ENCODE measurements at places on chromosomes 7 and 10.

- DNase-seq: no peak
These were observed 16.9 kb downstream of the SLC13A4 start for GRCh38 chr7:135711139-135711469.

DNA sequence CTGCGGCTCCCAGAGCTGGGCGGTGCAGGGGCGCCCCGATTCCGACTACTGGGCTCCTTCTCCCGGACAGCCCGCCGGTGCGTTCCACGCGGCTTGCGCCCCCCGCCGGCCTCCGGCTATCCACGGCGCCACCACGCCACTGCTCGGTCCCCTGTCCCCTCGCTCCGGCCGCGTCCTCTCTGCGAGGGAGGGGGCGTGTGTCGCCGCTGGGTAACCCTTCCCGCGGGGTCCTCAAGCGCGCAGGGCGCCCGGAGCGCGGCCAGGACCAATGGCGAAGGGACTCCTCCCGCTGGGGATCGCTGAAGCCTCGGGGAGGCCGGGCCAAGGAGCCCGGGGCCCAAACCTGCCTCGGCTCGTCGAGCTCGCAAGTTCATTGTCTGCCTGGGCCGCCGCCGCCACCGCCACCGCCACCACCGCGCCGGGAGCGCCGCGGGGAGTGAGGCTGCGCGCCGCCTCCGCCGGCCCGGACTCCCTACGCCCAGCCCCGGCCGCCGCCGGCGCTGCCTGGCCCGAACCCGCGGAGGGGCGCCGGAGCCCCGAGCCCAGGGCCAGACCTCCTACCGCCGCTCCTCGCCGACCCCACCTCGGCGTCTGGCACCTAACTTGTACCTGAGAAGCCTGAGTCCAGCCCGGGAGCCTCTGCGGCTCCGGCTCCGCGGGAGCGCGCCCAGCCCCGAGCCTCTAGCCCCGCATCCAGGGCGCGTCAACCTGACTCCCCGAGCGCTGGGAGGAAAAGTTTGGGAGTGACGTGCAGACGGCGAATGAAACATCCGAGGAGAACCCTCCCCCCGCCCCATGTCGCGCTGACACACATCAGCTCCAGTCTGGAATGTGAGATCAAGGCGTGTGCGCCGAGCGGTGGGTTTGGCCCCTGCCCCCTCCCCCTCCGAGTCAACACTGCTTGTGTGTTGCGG, at the start of gene CHST15:
Gene CHST15 (minus strand): TSS at position 739 of the 914 bp plus-strand sequence. CDS start 47,386 bp downstream, outside the sequence.
- no peak for DNase-seq

DNA sequence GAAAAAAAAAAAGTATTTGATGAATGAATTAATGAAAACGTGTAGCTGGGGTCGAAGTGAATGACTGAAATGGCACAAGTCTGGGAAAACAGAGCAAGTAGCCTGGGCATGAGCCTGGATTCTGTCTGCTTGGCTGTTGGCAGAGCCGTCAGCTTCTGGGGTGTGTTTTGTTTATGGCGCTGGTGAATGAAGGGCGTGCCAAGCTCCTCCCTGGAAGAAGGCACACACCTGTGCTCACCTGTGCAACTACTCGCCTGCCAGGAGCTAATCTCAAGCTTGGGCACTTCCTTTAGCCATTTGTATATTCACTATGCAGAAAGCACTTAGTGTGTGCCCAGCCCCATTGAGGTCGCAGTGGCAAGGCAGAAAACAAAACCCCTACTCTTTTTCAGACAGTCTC, 74.1 kb downstream of the GTF2IRD1 start:
- peak; percentile 34 for DNase-seq

- no peak for DNase-seq
These were observed 20.3 kb upstream of the LANCL2 start for GRCh38 chr7:55344840-55345239.

DNA sequence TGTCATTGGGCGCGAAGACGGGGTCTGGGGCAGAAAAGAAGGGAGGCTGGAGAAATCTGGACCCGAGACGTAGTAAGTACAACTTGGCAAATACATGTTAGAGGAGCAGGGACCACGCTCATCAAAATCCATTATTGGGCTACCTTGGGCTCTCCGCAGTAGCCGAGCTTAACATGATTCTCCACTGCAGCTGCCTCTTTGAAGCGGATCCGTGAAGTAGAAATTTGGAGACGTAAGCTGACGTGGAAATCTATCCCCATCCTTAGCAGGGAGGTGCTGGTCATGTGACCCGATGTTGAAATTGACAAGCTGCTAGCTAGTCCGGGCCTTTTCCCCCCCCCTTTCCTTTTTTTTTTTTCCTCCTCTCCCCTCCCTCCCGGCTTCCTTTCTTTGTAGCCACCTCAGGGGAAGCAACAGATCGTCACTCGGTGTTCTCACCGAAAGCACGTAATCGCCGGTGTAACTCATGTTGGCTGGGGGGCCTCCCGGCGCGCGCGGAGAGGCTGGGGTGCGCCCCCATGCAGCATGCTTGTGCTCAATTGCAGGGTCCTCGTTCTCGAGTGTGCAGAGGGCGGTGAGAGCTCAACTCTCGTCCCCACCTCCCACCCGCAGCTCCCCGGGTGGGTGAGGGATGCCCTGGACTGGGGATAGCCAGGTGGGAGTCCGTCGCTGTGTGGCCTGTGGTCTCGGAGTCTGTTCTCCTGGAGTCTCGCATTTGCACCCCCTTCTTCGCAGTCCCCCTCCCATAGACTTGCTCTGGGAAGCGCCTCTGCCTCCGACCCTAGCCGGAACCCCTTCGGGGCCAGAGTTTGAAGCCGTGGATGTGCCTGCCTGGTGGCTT, at the start of gene HOXA11:
Gene HOXA11 (minus strand): TSS at position 220 of the 841 bp plus-strand sequence. CDS start 88 bp downstream, at position 132.
- no peak for DNase-seq

DNA sequence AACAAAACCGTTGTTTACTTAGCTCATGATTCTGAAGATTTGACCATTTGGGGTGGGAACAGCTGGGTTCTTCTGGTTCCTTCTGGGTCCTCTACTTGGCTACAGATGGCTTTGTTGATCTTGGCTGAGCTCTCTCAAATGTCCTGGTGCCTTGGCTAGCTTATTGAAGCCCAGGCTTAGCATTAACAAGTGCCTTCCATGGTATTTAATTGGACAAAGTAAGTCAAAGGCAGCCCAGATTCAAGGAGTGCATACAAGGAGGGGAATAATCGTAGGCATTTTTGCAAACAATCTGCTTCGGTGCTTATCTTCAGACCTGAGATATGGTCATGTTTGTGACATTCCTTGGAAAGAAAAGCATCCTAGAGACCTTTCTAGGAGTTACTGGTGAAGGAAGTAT, 81.4 kb downstream of the ADCYAP1R1 start:
- no peak for DNase-seq

DNA sequence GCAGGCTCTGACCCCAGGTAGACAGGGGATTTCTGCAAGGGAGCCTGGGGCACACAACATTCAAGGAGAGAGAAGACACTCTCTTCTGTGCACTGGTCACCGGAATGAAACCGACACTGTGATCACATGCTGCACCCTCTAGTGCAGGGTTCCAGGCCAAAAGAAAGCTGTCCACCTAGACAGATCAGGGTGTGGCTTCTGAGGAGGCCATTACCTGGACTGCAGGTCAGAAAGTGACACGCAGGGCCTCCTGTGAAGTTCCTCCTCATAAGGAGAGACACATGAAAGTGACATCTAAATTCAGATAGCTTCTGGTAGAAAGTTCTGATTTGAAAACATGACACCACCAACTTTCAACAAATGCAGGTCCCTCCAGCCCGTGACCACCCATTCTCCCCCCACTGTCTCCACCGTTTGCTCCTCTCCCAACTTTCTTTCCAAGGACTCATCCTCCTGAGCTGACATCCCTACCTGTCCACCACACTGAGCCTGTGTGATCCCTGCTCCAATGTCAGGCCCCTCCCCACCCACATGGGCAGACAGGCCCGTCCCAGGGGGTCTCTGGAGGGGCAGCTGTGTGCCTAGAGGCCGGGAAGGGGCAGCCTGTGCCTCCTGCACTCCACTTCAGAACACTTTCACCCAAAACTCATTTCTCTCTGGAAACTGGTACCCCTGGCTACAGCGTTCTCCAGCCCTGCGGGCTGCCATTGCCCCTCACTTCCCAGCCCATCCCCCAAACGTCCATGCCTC, 198.0 kb downstream of the TNS3 start:
- DNase-seq: no peak

DNA sequence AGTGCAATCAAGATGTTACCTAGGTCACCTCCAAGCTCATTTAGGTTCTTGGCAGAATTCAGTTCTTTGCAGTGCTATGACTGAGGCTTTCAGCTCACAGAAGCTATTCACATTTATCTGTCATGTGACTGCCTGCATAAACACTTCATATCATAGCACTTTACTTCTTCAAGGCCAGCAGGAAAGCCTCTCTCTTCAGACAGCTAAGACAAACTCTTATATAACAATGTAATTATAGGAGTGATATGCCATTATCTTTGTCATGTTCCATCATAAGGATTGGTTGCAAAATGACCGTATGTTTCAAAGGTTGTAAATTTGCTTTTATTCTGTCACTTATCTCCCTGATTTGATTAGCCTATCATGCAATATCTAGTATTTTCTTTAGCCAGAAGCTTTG, 78.8 kb upstream of the TMEM196 start:
- DNase-seq: no peak

- no peak for DNase-seq
These were observed 37.5 kb downstream of the MEST start for GRCh38 chr7:130529417-130529816.

DNA sequence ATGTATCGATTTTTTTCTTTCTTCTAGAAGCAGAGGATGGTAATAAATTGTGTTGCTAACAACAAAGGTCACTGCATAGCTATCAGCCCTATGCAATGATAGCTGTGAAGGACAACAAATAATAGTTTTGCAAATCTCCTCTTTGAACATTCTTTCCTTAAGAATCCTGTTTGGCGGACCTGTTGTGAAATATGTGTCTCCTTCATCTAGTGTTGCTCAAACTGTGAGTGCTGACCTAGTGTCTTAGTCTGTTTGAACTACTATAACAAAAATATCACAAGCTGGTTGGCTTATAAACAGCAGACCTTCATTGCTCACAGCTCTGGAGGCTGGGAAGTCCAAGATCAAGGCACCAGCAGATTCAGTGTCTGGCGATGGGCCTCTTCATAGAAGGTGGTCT, 53.7 kb downstream of the CAV1 start:
- DNase-seq: no peak

- DNase-seq: no peak
These were observed 222.2 kb upstream of the CXCL12 start for GRCh38 chr10:44607116-44607515.

GRCh38 chr10:80159166-80159873, 26.8 kb downstream of the PLAC9 start:
- no peak for DNase-seq

DNA sequence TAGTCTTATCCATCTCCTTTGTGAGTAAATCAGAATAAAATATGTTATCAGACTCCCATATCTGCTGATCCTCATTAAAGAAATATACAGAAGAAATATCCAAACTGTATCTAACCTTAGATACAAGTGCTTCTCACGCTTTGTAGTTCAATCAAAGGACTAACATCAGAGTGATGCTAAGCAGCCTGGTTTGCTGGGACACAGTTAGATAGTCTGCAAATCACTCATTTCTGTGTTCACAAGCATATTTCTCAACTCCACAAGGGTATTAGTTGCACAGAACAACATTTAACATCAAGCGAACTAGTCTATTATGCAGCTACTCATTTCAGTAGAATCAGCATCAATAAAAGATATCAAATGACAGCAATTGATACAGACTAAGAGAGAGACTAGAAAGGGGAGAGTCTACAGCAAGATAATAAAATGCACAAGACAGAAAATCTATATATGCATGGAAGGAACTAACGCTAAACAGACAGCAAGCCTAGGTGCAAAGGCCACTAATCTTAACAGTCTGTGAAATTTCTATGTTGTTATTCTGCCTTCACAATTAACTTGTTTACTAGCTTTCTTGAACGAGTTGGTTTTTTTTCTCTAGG, 30.0 kb downstream of the DNAJC12 start:
- no peak for DNase-seq

Data from NCI-H187 (cell line).